Activated CD8-positive, alpha-beta memory T cell treated with anti-CD3 and anti-CD28 coated beads, Interleukin-2, amount 10 ng/mL, durations not matched to agents 7 days and 5 days (primary cell): ENCODE measurements at places on chromosomes 3 and 15.

DNA sequence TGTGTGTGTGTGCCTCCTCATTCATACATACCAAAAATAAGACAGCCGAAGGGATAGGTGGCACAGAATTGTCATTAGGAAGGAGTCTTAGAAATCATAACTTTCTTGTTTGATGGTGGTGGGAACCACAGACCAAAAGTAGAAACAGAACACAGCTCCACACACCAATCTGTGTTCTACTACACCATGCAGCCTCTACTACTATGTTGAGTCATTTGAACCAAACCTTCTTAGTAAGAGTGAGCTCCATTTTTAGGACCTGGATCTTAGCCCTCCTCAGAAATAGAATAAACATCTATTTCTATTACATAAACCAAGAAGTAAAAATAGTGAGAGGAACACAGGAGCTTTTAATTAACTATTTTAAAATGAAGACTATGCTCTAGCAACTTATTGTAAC, 27.9 kb upstream of the PLCH1 start:
- peaks cover 11% of the 10 kb centered on the region for H3K36me3 ChIP-seq
- no peaks in the 10 kb centered on the region for H3K27me3 ChIP-seq
- H3K4me3 ChIP-seq = no peak overlapping the region
- H3K4me1 ChIP-seq = no peaks in the 10 kb centered on the region
- no peak for DNase-seq
- no peak overlapping the region for H3K27ac ChIP-seq

DNA sequence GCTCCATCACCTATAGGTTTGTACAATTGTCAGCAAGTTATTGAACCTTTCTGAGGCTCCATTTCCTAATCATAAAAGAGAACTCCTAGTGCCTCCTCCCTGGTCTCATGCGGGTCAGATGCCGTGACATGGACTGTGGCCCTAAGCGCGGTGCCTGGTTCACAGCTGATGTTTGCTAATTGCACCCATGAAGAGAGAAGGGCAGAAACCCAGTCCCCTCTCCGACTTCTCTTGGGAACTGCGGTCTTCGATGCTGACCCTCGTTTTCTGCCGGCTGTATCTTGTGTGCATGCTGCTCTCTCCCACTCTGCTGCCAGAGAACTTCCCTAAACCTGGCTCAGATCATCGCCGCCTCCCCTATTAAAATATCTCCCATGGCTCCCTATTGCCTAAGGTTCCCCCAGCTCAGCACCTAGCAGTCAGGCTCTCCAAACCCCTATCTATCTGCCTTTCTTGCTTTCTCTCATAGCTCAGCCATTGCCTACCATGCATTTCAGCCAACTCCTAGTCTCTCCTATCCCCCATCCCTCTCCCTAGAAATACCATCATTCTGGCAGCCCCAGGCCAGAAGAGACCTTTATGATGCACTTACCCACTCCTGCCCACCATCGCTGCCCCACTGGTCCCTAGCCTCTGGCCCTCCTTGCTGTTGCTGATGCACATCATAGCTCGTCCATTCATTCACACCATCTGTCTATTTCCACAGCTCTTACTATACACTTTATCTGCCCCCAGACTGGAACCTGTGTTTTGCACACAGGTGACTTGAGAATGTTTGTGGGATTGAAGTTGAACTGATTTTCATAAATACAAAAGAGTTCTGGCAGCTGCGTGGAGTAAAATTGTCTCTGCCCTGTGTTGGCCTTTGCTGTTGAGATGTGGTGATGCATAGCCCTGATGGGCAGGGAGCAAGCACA, 6.6 kb downstream of the ISG20 start:
- no peak overlapping the region for H3K4me3 ChIP-seq
- peaks cover 74% of the 10 kb centered on the region for H3K4me1 ChIP-seq
- H3K27me3 ChIP-seq = no peaks in the 10 kb centered on the region

DNA sequence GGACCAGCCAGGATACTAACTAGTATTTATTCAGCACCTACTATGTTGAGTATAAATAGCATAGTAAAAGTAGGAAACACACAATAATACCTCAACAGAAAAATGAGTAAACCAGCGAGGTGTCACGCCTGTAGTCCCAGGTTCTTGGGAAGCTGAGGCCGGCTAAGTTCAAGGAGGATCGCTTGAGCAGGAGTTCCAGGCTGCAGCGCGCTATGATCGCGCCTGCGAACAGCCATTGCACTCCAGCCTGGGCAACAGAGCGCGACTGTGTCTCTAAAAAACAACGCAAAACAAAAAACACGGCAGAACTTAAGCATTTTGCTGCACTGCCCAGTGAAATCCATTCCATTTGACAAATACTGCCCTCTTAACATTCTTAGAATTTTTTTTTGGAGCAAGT, 1.3 kb upstream of the DENND6A start:
- peaks cover 25% of the 10 kb centered on the region for H3K4me1 ChIP-seq
- H3K27me3 ChIP-seq = no peaks in the 10 kb centered on the region
- H3K27ac ChIP-seq = peak overlapping the region; percentile 46
- DNase-seq = no peak
- peaks cover 5% of the 10 kb centered on the region for H3K36me3 ChIP-seq

DNA sequence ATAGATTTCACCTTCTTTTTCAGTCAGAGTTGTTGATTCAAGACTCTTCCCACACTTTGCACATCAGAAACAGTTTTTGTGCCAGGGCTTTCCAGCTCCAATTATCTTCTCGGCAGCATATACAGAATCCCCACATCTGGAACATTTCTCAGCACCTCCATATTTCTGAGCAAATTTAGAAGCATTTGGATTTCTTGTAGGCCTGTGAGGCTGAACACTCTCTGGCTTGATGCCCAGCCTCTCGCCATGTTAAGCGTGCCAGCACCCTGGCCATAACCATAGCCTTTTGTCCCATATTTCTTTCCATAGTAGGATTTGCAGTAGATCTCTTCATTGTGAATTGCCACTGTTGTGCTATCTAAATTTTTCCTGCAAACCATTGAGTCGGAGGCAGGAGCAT, 28.3 kb downstream of the CD80 start:
- peaks cover 57% of the 10 kb centered on the region for H3K36me3 ChIP-seq
- H3K27me3 ChIP-seq = no peaks in the 10 kb centered on the region
- no peak overlapping the region for H3K4me3 ChIP-seq
- H3K4me1 ChIP-seq = no peaks in the 10 kb centered on the region
- no peak overlapping the region for H3K27ac ChIP-seq
- no peak for DNase-seq

- H3K27ac ChIP-seq = no peak overlapping the region
- peaks cover 17% of the 10 kb centered on the region for H3K27me3 ChIP-seq
- peaks cover 4% of the 10 kb centered on the region for H3K4me1 ChIP-seq
- no peaks in the 10 kb centered on the region for H3K36me3 ChIP-seq
- DNase-seq = no peak
These were observed 25.7 kb downstream of the DNAH12 start for GRCh38 chr3:57518276-57518915.
